Bone marrow (tissue), 2 donors: ENCODE measurements at places on chromosomes 7 and 10.

GRCh38 chr10:43574001-43574892, at the start of gene ZNF239:
Gene ZNF239, minus strand, starts transcription at chr10:43574616. Its CDS starts 16,537 bp downstream, at chr10:43558079.
- DNase-seq, result no peak

GRCh38 chr10:132390170-132390920, 6.7 kb upstream of the PWWP2B start:
- DNase-seq, result no peak

DNA sequence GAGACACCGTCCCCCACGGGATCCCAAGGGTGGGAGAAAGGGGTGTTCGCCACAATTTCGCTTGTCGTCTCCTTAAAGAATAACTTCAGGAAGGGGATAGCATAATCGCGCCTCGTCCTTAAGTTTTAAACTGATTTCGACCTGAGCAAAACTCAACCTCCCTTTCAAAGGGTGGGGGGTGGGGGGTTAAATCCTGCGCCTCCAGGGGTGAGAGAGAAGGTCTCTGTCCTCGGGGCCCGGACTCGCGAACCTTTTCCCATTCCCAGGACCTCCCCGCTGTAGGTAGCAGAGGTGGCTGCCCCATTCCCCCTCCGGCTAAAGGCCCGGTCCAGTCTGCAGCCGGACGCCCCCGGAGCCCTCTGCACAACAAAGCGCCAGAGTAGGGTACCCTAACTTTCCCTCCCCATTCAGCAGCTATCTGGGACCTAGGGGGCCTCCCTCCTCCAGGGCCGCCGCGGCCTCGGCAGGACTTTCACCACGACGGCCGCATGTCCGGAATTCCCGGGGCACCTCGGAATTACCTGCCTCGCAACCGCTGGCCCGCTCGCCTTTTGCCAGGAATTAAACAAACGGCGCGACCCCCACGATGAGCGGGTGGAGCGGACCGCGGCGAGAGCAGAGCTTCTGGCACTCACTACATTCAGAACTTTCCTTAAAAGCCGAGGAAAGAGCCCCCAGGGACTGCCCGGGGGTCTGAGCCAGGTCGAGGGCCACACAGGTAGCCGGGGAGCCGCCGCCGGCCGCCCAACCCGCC, 1.7 kb downstream of the CDK6 start:
- DNase-seq, result no peak

GRCh38 chr10:130877126-130877525, 434.4 kb downstream of the TCERG1L start:
- DNase-seq, result no peak

GRCh38 chr10:69733791-69734261, 67.9 kb upstream of the COL13A1 start:
- no peak for DNase-seq

DNA sequence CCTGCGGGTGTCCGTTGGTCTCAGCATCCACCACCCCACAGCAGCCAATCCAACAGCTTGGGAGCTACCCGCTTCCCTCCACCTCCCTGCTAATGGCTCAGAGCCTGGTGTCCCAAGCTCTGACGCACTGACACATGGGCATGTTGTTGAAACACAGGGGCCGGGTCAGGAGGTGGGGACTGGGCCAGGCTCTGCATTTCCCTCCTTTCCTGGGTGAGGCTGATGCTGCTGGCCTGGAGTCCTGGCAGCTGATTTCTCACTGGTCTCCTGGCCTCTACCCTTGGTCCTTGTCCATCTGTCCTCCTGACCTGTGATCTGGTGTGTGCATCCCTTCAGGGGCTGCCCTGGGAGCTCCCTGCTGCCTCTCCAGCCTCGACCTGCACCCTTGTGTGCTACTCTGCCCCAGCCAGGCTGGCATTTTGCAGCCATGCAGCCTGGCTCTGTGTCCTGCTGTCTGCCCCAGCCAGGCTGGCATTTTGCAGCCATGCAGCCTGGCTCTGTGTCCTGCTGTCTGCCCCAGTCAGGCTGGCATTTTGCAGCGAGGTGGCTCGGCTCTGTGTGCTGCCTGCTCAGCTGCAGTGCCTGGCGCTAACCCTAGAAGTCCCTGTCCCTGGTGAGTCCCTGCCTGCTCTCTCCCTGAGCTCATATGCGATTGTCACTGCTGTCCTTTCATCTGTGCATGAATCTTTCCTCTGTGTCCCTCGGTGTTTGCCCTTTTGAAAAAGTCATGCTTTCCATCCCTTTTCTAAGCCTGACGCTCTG, 14.0 kb downstream of the AMZ1 start:
- no peak for DNase-seq

GRCh38 chr10:70145666-70146488, 623 bp downstream of the TYSND1 start:
- peak; percentile 71 for DNase-seq

DNA sequence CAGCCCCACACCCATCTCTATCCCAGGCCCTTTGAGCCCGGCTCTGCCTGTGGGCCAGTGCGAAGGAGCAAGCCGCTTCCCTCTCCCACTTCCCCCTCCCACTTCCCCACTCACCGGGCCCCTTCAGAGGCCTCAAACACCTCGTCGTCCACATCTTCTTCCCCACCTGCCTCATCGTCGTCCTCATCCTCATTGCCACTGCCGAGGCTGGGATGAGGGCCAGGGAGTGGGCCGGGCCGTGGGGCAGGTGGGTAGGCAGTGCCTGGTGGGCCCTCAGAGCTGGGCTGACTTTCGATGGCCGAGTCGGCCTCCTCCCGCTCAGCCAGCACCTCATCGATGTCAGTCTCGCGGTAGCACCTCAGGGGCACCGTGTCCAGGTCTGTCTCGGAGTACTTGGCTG, 3.8 kb downstream of the PSD start:
- DNase-seq, result no peak

DNA sequence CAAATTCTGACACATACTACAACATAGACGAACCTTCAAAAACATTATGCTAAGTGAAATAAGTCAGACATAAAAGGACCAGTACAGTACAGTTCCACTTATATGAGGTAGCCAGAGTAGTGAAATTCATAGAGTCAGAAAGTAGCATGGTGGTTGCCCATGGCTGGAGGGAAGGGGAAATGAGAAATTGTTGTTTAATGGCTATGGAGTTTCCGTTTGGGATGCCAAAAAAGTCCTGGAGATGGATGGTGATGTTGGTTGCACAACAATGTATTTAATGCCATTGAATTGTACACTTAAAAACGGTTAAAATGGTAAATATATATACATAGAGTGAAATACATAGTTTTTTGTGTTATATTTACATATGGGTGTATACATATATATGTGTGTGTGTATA, 2.1 kb upstream of the SLC37A3 start:
- no peak for DNase-seq

DNA sequence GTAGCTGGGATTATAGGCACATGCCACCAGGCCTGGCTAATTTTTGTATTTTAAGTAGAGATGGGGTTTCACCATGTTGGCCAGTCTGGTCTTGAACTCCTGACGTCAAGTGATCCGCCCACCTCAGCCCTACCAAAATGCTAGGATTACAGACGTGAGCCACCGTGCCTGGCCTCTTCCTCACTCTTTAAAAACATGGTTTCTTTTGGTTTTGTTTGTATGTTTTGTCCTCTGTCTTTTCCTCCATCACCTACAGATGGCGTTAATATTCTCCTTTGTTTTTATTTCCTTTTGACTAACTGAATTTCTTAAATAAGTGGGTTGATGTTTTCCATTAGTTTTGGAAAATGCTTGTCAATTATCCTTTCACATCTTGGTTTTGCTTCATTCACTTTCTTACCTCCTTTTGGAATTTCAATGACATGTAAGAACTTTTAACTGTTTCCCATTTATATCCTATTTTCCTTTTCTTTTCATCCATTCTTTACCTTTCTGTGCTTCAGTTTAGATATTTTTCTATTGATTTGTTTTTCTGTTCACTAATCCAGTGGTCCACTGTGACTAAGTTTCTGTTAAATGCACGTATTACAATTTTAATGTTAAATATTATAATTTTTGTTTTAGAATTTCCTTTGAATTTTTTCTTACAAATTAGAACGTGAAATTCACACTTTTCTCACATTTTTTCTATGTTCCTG, 104.1 kb downstream of the ZNF467 start:
- DNase-seq, result no peak

- peak; percentile 86 for DNase-seq
Observed at GRCh38 chr7:12715372-12716133, 28.1 kb downstream of the ARL4A start.

- DNase-seq, result no peak
Observed at GRCh38 chr7:70771451-70771850, 360.5 kb upstream of the GALNT17 start.

DNA sequence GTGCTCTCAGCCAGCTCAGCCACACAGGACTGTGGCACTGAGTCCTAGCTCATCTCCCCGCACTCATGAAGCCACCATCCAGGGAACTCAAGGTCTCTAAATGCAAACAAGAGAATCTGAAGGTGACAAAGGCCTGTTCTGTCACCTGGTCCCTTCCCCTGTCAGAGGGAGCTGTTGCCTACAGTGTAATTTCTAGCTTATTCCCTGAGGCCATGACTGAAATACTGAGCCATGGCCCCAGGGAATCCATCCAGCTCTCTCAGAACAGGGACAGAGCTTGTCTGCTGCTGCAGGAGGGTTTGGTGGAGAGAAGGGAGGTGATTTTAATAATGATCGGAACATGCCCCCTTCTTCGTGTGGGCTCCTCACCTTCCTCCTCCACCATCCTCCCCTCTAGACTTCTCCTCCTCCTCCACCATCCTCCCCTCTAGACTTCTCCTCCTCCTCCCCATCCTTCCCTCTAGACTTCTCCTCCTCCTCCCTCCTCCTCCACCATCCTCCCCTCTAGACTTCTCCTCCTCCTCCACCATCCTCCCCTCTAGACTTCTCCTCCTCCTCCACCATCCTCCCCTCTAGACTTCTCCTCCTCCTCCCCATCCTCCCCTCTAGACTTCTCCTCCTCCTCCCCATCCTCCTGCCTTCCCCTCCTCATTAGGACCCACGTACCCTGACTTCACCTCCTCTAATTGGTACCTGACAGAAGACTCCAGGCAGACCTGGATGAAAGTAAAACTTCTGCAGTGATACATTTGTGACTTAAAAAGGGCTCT, 338.0 kb upstream of the MKI67 start:
- no peak for DNase-seq

- DNase-seq, result no peak
Observed at GRCh38 chr7:148962823-148963582, 65.3 kb downstream of the PDIA4 start.

- DNase-seq, result no peak
Observed at GRCh38 chr10:4086131-4086898, 301.3 kb upstream of the KLF6 start.

DNA sequence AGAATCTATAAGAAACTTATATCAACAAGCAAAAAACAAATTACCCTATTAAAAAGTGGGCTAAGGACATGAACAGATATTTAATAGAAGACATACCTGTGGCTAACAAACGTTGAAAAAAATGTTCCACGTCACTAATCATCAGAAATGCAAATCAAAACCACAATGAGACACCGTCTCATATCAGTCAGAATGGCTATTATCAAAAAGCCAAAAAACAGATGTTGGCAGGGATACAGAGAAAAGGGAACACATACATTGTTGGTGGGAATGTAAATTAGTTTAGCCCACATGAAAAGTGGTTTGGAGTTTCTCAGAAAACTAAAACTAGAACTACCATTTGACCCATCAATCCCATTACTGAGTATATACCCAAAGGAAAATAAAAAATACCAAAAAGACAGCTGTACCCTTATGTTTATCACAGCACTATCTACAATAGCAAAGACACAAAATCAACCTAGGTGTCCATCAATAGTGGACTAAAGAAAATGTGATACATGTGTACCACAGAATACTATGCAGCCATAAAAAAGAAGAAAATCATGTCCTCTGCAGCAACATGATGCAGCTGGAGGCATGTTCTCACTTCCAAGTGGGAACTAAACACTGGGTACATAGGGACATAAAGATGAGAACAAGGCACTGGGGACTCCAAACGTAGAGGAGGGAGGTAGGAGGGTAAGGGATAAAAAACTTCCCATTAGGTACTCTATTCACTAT, 83.8 kb upstream of the TMEM168 start:
- no peak for DNase-seq

GRCh38 chr7:142642316-142642715, 107.0 kb upstream of the PRSS1 start:
- DNase-seq, result no peak

- DNase-seq, result no peak
Observed at GRCh38 chr10:78749898-78750297, 318.9 kb upstream of the ZMIZ1 start.

DNA sequence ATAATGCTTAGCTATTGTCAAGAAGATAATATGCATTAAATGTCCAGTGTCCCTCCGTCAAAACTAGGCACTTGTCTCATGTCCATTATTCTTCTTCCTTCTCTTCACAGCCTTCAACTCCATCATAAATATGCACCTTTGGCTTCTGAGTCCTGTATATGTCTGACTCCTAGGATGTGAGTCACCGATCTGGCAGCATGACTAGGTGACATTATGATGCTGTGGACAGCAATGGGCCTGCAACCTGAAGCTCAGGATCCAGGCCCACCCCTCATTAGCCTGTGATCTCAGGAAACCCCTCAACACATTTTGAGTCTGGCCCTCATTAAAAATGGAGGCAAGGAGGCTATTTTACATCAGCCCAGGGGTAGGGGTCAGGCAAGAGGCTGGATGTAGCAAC, 362.5 kb upstream of the ZMIZ1 start:
- no peak for DNase-seq

- no peak for DNase-seq
Observed at GRCh38 chr7:70271617-70272081, 673.4 kb downstream of the AUTS2 start.

GRCh38 chr10:88110355-88110754, 246.9 kb downstream of the PTEN start:
- no peak for DNase-seq

- no peak for DNase-seq
Observed at GRCh38 chr10:121579656-121580055, 18.6 kb downstream of the FGFR2 start.

DNA sequence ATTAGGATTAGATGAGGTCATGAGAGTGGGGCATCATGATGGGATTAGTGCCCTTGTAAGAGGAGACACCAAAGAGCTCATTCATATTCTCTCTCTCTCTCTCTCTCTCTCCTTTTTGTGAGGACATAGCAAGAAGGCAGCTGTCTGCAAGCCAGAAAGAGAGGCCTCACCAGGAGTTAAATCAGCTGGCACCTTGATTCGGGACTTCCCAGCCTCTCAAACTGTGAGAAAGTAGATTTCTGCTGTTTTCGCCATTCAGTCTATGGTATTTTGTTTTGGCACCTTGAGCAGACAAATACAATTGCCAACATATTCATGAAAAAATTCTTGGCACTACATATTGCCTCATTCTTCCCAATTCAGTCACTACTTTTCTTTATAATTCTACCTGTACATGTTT, 20.6 kb upstream of the ATAD1 start:
- no peak for DNase-seq

DNA sequence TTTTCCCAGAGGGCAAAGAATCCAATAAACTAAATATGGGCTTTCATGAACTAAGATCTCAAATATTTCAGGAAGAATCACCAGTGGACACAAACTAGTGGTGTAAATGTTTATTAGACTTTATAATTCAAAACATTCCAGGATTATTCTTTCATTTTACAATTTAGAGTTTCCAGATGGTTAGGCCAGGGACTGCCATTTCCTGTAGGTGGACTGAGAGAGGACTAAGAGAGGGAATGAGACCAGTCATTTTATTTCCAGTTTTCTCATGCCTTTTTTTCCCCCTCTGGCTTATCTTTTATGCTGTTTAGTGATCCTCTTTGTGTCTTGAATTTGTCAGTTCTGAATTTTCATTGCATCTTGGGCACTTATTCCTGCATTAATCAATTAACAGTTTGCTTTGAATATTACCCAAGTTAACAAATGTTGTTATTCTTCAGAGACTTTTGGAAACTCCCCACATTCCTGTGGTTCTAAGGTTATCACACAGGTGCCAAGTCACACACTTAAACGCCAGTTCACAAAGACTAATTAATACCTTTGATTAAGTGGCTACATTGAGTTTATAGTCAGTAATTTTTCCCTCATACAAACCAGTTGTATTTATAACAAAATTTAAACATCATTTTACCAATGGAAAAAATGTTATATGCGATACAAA, 12.3 kb downstream of the CISD1 start:
- no peak for DNase-seq
